AG09319 (cell line): ENCODE measurements at places on chromosomes 1 and 21.

DNA sequence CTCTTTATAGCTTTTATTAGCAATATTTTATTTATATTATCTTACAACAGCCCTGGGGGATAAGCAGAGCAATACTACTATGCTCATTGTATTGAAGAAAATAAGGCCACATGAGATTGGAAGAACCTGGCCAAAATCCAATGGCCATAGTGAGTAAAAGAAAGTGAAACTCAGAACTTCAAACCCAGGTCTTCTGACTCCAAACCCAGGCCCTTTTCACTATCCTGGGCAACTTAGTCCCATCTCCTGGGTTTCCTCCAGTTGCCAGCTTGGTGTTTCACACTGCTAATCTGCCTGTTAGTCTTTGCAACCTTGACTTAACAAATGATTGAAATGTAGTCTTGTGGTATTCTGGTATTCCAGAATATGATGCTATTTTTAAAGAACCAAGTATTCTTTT, 22.4 kb upstream of the EXO1 start:
- no peak for DNase-seq

GRCh38 chr1:77686796-77687518, 4.5 kb upstream of the ZZZ3 start:
- DNase-seq: no peak

- no peak for DNase-seq
Measured at GRCh38 chr1:192506741-192507155, 68.8 kb upstream of the RGS1 start.

DNA sequence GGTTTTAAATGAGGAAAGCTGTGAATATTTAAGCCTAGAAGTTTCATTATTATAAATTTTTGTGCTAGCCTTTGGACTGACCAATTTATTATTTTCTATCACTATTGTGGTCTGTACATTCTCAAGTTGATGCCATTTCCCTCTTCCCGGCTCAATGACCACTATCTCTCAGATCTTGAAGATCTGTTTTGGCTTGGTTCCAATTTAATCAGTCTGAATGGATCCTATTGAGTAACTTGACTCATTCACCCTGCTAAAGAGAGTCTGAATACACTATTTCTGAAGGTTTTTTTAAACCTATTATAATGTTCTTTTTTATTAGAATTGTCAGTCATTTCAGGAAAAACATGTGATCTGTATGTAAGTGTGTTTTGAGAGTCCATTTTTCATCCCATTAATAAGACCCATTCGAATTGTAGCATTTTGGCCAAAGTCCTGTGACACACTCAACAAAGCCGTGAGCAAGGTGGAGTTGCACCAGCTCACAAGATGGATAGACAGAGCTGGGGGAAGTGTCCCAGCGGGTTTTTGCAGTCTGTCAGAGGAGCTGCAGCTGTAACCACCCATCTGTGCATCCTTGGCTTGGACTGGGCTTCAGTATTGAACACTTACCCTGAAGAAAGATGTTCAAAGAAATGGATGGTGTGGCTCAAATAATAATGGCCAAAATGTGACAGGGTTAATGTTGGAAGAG, 145.6 kb downstream of the NFIA start:
- DNase-seq: no peak

DNA sequence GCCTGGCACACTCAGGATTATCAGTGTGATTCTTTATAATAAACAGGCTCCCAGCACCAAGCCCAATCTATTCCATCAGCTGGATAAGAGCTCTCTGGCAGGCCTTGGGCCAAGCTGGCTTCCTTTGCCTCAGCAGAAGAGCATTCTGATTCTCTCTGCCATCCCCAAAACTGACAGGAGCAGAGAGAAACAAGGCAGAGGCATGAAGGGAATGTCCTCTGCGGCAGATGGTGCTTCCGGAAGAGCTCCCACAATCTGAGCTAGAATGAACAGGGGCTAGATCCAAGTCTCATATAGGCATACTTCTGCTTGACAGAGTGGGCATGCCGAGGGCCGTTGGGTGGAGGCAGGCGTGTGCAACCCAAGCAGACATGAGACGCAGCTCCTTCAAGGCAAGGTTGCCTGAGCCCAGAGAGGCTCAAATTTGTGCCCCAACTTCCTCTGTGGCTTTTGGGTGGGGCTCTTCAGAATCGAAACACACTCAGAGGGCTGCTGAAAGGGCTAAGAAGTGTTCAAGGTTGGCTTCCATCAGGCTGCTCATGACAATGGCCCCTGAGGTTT, 4.0 kb downstream of the CAPN2 start:
- DNase-seq: no peak

GRCh38 chr1:202203238-202204039, 9.8 kb downstream of the LGR6 start:
- DNase-seq: no peak

DNA sequence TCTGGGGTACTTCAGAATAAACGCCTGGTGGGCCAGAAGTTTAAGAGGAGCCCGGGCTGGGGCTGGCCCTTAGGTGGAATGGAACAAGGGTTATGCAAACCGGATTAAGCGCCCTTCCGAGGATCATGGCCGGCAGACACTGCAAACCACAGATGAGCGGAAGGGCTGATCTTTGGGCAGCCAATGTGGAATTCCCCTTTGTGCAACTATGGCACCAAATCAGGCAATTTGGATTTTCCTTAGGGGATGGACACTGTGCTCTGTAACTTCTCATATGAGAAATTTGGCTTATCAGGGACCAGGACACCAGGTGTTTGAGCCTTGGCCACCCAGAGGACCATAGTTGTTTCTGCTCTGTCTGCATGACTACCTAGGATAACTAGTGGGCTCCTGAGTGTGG, 5.7 kb upstream of the IL10 start:
- no peak for DNase-seq

- no peak for DNase-seq
Measured at GRCh38 chr1:194658090-194658439, 1471.7 kb upstream of the B3GALT2 start.

GRCh38 chr1:234970401-234970730, 158.3 kb downstream of the TOMM20 start:
- DNase-seq: no peak

DNA sequence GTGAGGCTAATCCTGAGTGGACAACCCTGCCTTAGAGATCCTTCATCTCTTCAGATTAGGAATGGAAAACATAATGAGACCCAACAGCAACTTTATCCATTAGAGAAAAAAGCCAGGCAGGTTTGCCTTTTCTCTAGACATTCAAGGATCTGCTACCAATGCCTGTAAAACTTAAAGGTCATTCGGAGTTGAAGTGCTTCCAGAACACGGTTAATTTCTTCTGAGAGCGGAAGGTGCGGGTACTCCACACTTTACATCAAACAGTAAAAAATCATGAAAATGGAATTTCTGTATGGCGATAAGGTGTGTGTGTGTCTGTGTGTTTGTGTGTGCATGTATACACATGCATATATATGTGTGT, 65.2 kb upstream of the PRKACB start:
- no peak for DNase-seq

DNA sequence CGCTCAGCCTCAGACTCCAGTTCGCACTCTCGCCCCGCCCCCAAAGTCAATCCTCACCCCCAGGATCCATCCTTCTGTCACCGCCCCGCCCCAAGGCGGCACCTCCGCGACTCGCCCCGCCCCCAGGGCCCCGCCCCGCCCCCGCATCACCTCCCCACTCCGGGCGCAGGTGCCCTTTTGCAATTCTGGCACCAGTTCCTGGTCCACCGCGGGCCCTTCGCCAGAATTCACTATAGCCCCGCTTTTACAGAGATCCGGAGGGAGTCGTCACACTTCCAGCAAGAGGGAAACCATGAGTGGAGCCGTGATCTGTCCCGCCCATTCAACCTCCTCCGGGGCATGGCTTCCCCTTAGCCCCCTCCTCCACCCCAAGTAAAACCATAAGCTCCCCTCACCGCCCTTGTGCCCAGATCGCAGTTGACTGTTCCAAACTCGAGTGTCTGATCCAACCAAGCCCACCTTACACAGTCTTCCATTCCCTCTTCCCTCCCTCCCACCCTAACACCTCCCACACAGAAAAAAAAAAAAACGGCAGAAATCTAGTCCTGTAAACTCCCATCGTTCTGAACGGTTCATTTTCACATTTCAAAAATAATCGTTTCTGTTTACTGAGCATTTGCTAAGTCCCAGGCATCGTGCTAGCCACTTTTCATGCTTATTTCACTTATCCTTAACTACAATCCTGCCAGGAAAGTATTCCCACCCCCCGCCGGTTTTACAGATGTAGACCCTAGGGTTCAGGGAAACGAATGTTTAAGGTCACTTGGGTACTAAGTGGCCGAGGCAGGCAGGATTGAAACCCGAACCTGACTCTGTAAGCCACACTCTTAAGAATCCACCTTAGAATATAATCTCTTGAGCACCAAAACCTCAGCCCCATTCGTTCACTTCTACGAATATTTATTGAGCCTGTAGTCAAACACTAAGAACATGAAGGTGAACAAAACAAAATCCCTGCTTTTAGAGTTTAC, 1.3 kb upstream of the DNAJC16 start:
- DNase-seq: no peak

GRCh38 chr21:14384453-14384852, 1.5 kb upstream of the HSPA13 start:
- no peak for DNase-seq

GRCh38 chr21:44789880-44790279, 11.7 kb downstream of the UBE2G2 start:
- DNase-seq: no peak

- DNase-seq: no peak
Measured at GRCh38 chr1:94068096-94068998, 52.6 kb downstream of the ABCA4 start.

DNA sequence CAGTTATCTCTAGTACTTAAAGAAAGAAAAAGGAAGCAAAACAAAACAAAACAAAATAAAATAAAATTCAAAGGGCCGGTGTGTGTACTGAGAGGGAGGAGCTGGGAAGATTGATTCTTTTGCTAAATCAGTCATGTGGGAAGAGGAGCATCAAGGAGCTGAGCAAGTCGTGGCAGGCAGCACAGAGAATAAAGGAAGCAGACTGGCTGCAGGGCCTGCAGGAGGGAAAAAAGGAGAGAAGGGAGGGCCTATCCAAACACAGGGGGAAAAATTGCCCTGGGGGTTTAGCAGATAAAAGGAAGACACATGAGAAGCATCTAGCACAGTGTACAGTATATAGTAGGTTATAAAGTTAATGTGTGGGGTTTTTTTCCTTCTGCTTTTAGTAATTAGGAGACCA, 27.6 kb downstream of the AGO4 start:
- no peak for DNase-seq

- no peak for DNase-seq
Measured at GRCh38 chr21:44846485-44847260, 26.8 kb downstream of the PTTG1IP start.

- DNase-seq: peak; percentile 28
Measured at GRCh38 chr1:84505493-84506001, 639 bp upstream of the SPATA1 start.

DNA sequence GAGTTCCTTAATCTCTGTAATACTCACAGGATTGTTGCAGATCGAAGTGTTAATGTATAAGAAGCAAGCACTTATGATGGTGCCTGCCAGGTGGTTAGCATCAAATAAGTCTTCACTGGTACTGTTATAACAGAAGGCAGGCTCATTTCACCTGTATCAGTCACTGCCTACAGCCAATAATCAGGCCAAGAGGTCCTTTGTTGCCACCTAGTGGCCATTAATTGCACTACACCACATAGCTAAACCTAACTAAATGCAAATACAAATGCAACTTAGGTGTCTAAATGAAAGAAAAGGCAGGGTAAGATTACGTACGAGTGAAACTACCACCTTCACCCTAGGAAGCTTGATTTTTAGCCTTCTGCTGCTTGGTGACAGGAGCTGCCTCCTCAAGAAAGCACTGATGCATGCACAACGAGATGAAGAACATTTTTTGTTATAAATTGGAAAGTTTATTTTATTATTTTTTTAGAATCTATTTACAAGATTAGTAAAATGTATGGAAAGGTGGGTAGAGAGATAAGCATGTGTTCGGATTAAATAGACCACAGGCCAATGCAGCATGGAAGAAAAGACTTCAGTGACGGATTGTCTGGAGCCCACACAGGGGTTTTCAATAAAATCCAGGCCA, 334.8 kb upstream of the CAMK1G start:
- DNase-seq: peak; percentile 4

GRCh38 chr21:24903994-24904635, 703.2 kb downstream of the MRPL39 start:
- DNase-seq: no peak

GRCh38 chr1:207941665-207942064, 30.7 kb upstream of the CD34 start:
- DNase-seq: no peak

GRCh38 chr1:21251773-21252471, 38.3 kb downstream of the ECE1 start:
- peak; percentile 79 for DNase-seq

GRCh38 chr21:14903172-14903865, 161.5 kb downstream of the NRIP1 start:
- no peak for DNase-seq

- no peak for DNase-seq
Measured at GRCh38 chr1:215321802-215322201, 239.3 kb downstream of the KCNK2 start.

GRCh38 chr1:31734582-31735107, 29.5 kb downstream of the ADGRB2 start:
- no peak for DNase-seq

- no peak for DNase-seq
Measured at GRCh38 chr1:54402896-54403295, 3.3 kb downstream of the SSBP3 start.

DNA sequence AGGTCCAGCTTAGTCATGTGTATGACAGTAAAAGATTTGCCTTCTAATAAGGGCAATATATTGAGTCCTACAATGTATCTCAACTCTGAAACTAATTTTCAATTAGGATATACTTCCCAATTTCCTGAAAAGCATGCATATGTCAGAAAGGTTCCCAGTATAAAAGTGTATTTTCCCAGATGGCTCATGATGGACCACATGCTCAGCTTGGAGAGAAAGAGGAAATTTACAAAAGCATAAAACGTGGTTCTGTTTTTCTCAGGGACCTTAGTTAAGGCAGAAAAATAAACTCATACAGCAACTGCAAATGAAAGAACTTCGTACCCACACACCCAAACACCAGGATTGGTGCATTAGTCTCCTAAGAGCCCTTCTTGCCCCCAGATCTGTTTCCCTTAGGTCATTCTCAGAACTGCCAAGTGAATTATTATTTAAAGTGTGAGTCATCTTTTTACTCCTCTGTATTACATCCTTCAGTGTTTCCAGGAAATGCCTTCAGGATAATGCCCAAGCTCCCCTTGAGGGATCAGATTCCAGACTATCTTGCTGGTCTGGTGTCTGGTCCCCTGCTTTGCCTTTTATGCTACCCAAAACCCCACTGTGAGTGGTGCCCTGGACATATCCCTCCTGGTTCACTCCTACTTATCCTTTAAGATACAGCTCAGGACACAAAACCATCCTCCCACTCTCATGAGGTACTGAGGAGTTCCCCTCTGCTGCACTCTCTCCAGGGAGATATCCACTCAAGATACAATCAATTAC, 57.4 kb downstream of the SSX2IP start:
- DNase-seq: no peak

DNA sequence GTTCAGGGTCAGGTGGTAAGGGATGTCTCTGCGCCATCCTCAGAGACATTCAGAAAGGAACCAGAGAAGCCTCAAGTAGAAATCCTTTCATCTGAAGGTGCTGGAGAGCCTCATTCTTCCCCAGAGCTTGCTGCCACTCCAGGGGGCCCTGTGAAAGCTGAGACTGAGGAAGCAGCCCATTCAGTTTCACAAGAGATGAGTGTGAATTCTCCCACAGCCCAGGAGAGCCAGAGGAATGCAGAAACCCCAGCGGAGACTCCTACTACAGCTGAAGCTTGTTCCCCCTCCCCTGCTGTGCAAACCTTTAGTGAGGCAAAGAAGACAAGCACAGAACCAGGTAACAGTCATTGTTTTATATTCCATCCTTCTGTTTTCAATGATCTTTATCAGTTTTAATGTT, 38.7 kb downstream of the ZBTB40 start:
- DNase-seq: no peak
